Neuronal stem cell (in vitro differentiated cells): ENCODE measurements at places on chromosomes 11 and 22.

- no peak within 1 kb of the TSS for H3K27ac ChIP-seq
- H3K36me3 ChIP-seq: no peaks in the 10 kb centered on the region
Measured at GRCh38 chr11:64743591-64744543, at the start of gene RASGRP2. TSS of gene RASGRP2 (minus strand) at chr11:64744142. CDS start at chr11:64742866, 1,276 bp downstream.

DNA sequence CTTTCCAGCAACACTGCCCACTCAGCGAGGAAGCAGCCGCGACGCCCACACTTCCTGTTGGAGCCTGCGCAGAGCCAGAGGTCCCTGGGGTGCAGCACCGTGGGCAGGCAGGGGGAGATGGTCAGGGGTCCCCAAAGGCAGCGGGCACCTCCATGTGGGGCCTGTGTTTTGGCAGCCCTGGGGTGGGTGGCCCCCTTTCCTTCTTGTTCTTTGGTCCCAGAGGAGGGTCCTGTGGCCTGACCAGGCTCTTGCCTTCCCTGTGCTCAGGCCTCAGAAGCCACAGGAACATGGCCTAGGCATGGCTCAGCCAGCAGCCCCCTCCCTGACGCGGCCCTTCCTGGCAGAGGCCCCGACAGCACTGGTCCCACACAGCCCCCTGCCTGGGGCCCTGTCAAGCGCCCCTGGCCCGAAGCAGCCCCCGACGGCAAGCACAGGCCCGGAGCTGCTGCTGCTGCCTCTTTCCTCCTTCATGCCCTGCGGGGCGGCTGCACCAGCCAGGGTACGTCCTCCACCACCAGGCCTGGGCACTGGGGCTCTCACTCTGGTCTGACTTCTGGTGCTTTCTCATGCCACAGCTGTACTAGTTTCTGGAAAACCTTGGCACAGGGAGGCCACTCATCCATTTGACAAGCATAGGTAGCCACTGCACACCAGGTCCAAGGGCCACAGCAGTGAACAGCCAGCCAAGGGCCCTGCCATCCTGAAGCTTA lies 47.1 kb downstream of the PISD start:
- peaks cover 63% of the 10 kb centered on the region for H3K36me3 ChIP-seq
- H3K4me3 ChIP-seq: no peak overlapping the region
- no peak overlapping the region for H3K27ac ChIP-seq
- H3K27me3 ChIP-seq: no peaks in the 10 kb centered on the region
- no peaks in the 10 kb centered on the region for H3K4me1 ChIP-seq

GRCh38 chr11:68206211-68206610 lies 6.9 kb downstream of the KMT5B start:
- no peak overlapping the region for H3K27ac ChIP-seq
- peaks cover 2% of the 10 kb centered on the region for H3K4me1 ChIP-seq
- H3K27me3 ChIP-seq: no peaks in the 10 kb centered on the region

DNA sequence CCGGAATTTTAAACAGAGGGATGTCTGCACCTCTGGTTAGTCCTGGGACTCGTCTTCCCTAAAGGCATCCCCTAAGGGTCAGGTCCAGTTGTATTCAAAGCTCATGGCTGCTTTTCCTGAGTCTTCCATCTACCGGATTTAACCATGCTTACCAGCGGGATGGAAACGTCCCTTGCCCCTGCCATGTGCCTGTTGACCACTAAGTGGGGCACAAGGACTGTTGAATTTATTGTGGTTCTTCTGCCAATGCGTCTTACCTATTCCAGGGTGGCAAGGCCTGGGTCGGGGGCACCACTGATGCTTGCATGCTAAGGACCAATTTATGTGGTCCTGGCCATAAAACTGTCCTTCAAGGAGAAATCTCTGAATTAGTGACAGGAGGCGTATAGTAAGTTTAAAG lies 25.6 kb downstream of the ANKRD42 start:
- no peaks in the 10 kb centered on the region for H3K36me3 ChIP-seq
- H3K4me1 ChIP-seq: no peaks in the 10 kb centered on the region
- H3K4me3 ChIP-seq: no peak overlapping the region
- no peaks in the 10 kb centered on the region for H3K27me3 ChIP-seq
- no peak for DNase-seq

- no peak overlapping the region for H3K4me3 ChIP-seq
- H3K36me3 ChIP-seq: no peaks in the 10 kb centered on the region
- H3K27ac ChIP-seq: no peak overlapping the region
- no peak for DNase-seq
- H3K27me3 ChIP-seq: no peaks in the 10 kb centered on the region
Measured at GRCh38 chr11:120615391-120615790, 103.8 kb downstream of the GRIK4 start.

DNA sequence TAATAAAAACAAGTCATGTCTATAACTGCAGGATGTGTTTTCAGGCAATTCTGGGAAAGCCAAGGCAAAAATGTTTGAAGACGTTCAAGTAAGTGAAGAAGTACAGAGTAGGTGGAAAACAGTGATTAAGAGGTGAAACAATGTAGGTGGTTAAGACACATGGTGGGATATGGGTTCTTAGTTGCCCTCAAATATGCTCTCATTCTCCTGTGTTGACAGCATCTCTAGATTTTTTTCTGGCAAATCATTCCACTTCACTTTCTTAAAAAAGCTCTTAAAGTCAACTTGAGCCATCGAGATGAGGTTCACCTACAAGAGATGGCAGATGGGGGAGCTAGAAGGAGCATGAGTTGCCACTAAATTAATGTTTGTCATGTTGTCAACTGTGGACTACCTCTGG lies 1041.0 kb upstream of the CNTN5 start:
- no peaks in the 10 kb centered on the region for H3K4me1 ChIP-seq
- no peak for DNase-seq
- H3K27me3 ChIP-seq: no peaks in the 10 kb centered on the region
- H3K4me3 ChIP-seq: no peak overlapping the region

DNA sequence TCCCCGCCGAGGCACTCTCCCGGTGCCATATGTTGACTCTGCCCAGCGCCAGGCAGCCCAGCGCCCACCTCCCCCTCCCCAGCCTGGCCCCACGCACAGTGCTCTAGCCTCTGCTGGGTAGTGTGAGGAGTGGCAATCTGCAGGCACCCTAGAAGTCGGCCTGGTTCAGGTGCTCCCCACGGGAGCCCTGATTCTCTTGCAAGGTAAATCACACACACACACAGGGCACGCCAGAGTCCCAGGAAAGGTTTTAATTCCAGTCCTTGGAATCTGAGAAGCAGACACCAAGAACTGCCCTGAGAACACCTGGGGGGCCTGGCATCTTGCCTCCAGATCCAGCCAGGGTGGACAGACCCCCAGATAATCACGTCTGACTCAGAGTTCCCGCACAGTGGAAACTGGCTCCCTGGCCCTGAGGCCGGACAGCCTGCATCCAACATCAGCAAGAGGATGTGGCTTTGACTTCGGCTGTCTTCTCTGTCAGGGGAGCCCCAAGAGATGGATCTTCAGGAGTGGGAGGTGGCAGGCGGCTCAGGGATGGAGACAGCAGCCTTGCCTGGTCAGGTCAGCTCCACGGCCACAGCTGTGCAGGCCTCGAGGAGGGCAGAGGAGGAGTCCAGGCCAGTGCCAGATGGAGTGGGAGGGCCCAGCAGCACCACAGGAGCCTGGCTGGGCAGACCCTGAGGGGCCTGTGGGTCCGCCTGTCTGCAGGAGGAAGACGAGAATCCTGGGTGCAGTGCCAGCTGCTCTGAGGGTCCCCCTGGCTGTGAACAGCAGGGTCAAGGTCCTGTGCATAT lies 1.1 kb upstream of the RIN1 start:
- H3K27me3 ChIP-seq: no peaks in the 10 kb centered on the region
- H3K36me3 ChIP-seq: peaks cover 44% of the 10 kb centered on the region
- peak overlapping the region; percentile 12 for H3K27ac ChIP-seq
- peaks cover 24% of the 10 kb centered on the region for H3K4me1 ChIP-seq
- H3K4me3 ChIP-seq: no peak overlapping the region
- DNase-seq: no peak

- H3K27ac ChIP-seq: no peak overlapping the region
- H3K27me3 ChIP-seq: peaks cover 11% of the 10 kb centered on the region
- H3K36me3 ChIP-seq: no peaks in the 10 kb centered on the region
- DNase-seq: no peak
- no peak overlapping the region for H3K4me3 ChIP-seq
Measured at GRCh38 chr11:61906522-61906909, 10.8 kb downstream of the RAB3IL1 start.

- H3K27me3 ChIP-seq: no peaks in the 10 kb centered on the region
- H3K27ac ChIP-seq: no peak overlapping the region
- H3K4me1 ChIP-seq: peaks cover 4% of the 10 kb centered on the region
- no peak for DNase-seq
Measured at GRCh38 chr11:107713009-107713408, 1.2 kb upstream of the SLN start.

- H3K4me3 ChIP-seq: no peak overlapping the region
- no peaks in the 10 kb centered on the region for H3K36me3 ChIP-seq
- peaks cover 2% of the 10 kb centered on the region for H3K27me3 ChIP-seq
- no peak for DNase-seq
- no peaks in the 10 kb centered on the region for H3K4me1 ChIP-seq
Measured at GRCh38 chr11:116309446-116309845, 463.3 kb downstream of the BUD13 start.

GRCh38 chr11:14611939-14612338 lies 31.7 kb upstream of the PDE3B start:
- DNase-seq: no peak
- no peak overlapping the region for H3K4me3 ChIP-seq
- no peaks in the 10 kb centered on the region for H3K36me3 ChIP-seq
- H3K27ac ChIP-seq: no peak overlapping the region

GRCh38 chr22:44664149-44664548 lies 37.9 kb upstream of the PRR5 start:
- H3K36me3 ChIP-seq: no peaks in the 10 kb centered on the region
- no peak for DNase-seq
- H3K27me3 ChIP-seq: no peaks in the 10 kb centered on the region
- peaks cover 19% of the 10 kb centered on the region for H3K4me1 ChIP-seq
- no peak overlapping the region for H3K27ac ChIP-seq

- peaks cover 2% of the 10 kb centered on the region for H3K36me3 ChIP-seq
- H3K4me1 ChIP-seq: peaks cover 59% of the 10 kb centered on the region
- DNase-seq: no peak
- H3K27ac ChIP-seq: no peak overlapping the region
- no peaks in the 10 kb centered on the region for H3K27me3 ChIP-seq
Measured at GRCh38 chr22:48703265-48703941, 1124.3 kb downstream of the BRD1 start.

DNA sequence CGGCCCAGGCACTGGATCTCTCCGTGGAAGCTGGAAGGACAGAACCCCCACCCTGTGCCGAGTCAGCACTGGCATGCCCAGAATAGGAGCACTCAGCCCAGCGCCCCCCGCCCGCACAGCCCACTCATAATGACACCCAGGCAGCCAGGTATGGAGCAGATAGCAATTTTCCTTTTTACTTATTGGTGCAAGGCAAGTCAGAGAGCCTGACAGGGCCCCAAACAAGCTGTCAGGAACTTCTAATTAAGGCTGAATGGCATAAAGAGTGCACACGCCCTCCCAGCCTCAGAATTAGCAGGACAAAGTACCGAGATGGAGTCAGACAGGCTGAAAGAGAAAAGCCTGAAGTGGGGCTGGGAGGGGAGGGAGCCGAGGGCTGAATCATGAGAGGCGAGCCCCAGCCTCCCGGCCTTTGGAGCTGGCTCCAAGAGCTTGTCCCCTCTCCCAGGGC lies 76.9 kb downstream of the DSCAML1 start:
- no peaks in the 10 kb centered on the region for H3K36me3 ChIP-seq
- no peak overlapping the region for H3K4me3 ChIP-seq
- H3K4me1 ChIP-seq: peaks cover 44% of the 10 kb centered on the region
- H3K27ac ChIP-seq: peak overlapping the region; percentile 72
- DNase-seq: peak; percentile 78

GRCh38 chr11:121029813-121030445 lies 6.0 kb downstream of the TBCEL start:
- no peaks in the 10 kb centered on the region for H3K27me3 ChIP-seq
- DNase-seq: no peak
- H3K27ac ChIP-seq: no peak overlapping the region
- no peak overlapping the region for H3K4me3 ChIP-seq
- H3K4me1 ChIP-seq: peaks cover 3% of the 10 kb centered on the region
- H3K36me3 ChIP-seq: peaks cover 2% of the 10 kb centered on the region

GRCh38 chr11:16193897-16194381 lies 162.4 kb downstream of the SOX6 start:
- H3K27ac ChIP-seq: peak overlapping the region; percentile 77
- no peak for DNase-seq
- H3K4me3 ChIP-seq: no peak overlapping the region

DNA sequence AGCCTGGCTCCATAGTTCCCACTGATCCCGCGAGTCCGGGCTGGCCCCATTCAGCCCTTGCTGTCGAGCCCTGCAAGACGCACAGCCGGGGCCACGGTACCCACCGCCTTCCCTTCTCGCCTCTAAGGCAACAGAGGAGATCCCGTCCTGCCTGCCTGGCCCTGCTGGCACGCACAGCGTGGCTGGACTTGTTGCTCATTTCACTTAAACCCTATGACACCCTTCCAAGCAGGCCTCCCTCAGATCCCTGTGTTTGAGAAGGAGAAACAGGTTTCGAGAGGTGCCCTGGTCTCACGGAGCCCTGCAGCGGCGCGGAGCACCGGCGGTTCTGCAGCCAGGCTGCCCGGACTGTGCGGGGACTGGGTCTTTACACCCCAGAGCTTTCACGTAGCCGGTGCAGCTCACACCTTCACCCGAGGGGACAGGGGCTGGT lies 1048.4 kb downstream of the BRD1 start:
- no peaks in the 10 kb centered on the region for H3K36me3 ChIP-seq
- H3K27ac ChIP-seq: no peak overlapping the region
- H3K4me3 ChIP-seq: no peak overlapping the region
- no peaks in the 10 kb centered on the region for H3K4me1 ChIP-seq
- H3K27me3 ChIP-seq: no peaks in the 10 kb centered on the region

- no peak for DNase-seq
- H3K36me3 ChIP-seq: no peaks in the 10 kb centered on the region
Measured at GRCh38 chr11:78958444-78958843, 383.8 kb upstream of the NARS2 start.

DNA sequence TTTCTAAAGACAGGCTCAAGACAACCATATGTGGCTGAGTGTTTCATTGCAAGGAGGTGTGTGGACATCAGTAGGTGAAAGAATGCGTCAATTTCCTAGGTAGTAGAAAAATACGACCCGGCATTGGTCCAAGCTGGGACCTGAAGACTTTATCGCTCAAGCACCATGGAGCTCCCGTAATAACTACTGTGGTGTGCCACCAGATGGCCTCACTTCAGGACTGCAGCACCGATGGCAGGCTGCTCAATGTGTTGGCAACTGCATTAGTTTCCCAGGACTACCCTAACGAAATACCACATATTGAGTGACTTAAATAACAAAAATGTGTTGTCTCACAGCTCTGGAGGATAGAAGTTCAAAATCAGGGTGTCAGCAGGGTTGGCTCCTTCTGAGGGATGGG lies 72.4 kb upstream of the FAT3 start:
- DNase-seq: no peak
- no peaks in the 10 kb centered on the region for H3K36me3 ChIP-seq
- no peaks in the 10 kb centered on the region for H3K27me3 ChIP-seq
- no peak overlapping the region for H3K4me3 ChIP-seq

- H3K27me3 ChIP-seq: no peaks in the 10 kb centered on the region
- peaks cover 46% of the 10 kb centered on the region for H3K36me3 ChIP-seq
Measured at GRCh38 chr22:39526736-39527171, 5.8 kb downstream of the RPS19BP1 start.
